ENCODE measurements at places on chromosomes 12 and 14.

DNA sequence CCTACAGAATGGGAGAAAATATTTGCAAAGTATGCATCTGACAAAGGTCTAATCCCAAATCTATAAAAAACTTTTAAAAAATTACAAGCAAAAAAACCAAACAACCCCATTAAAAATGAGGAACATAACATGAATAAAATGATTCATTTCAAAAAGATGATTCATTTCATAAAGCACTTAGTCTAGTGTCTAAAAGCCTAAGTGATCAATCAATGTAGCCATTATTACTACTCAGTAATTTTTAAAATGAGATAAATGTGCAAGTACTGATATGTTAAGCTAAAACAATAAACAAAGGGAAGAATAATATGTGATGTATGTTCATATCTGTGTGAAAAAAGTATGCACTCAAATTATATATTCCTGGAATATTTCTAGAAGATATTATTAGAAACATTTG is 119.1 kb upstream of the GARIN6 start:
- no peak for DNase-seq

- DNase-seq = no peak
These were observed 2.3 kb downstream of the COCH start for GRCh38 chr14:30876692-30877091.

DNA sequence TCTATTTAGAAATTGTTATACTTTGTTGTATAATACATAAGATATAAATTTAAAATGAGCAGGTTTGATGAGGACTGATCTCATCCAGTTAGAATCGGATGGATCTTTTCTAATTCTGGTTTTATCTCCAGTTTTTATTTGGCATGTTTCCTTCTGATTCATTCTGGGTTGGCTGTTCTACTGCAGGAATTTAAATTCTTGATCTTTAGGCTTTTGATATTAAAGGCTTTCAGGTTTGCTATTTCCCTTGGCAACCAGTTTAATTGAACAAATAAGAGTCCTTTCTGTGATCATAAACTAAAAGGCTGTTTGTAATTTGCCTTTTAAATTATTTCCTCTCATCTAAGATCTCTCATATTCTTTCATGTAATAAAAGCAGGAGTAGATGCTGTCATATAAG is 83.4 kb downstream of the PDE6H start:
- no peak for DNase-seq

DNA sequence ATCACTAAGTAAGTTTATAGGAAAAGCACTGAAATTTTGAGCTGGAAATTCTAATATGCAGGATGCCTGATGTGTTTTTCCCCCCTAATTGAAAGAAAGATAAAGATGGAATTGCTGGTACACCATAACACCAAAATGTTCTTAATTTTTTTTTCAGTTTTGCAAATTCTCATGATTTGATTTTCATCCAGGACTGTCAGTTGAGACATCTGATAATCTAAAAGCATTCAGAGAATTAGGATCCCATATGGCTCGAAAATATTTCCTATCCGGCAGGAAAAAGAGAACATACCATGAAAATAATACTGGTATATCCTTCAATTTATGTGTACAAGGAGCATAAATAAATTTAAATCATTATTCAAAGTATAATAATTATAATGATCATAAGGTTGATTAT is 452.1 kb downstream of the APAF1 start:
- no peak for DNase-seq

GRCh38 chr12:69524331-69524630 is 54.1 kb downstream of the FRS2 start:
- no peak for DNase-seq

DNA sequence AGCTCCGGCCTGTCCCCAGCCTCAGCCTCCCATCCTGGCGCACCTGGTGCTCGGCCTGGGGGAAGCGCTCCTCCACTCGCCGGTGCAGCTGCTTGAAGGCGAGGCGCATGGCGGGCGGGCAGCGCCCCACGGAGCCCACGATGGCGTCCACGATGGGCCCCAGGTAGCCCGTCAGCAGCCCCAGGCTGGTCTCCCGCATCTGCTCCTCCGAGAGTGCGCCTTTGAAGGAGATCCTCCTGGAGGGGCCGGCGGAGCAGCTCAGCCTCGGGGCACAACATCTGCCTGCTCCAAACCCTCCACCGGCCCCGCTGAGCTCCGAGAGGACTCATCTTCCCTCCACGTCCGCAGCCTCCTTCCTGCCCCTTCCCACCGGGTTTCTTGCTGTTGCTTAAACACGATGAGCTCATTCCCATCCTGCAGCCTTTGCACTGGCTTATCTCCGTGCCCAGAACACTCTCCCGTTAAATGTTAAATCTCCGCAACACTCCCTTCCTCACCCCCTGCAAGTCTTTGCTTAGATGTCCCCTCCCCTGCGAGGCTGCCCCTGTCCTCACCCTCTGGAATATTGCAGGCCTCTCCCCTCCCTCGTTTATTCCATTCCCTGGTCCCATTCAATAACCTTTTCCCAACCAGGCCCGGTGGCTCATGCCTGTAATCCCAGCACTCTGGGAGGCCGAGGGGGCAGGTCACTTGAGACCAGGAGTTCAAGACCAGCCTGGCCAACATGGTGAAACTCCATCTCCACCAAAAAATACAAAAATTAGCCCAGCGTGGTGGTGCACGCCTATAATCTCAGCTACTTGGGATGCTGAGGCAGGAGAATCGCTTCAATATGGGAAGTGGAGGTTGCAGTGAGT is 23.3 kb downstream of the RASAL1 start:
- no peak for DNase-seq

GRCh38 chr12:10849425-10849878 is at the start of gene PRR4:
TSS of gene PRR4 (minus strand) at chr12:10849475. CDS start at chr12:10849437, 38 bp downstream.
- DNase-seq = no peak

DNA sequence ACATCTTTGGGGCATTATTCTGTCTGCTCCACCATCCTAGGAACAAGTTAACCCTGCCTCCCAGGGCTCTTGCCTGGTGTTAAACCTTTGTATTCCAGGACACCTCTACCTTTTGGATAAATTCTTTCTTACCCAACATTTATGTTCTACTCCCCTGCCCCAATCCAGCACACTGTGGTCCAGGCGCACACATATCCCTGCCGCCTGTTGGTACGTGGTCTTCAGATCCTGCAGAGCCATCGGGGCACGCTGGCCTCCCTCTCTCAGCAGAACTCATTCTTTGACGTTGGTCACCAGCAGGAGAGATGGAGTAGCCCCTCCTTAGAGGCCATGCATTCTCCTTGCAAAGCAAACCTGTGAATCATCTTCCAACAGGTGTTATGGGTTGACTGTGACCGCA is 5.1 kb upstream of the TMEM179 start:
- no peak for DNase-seq

DNA sequence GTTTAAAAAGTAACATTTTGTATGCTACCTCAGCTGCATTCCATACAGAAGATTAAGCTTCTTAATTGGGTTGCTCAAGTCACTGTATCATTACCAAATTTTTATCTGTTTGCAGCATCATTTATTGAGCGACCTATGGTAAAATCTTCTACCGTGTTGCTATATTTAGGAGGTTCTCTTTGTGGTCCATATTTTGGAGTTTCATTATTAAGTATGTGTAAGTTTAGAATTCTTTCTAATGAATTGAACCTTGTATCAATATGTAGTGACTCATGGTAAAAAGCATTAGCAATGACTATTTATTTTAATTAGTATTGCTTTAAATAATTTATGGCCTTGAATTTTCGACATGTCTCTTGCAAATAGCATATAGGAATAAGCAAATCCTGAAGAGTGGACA is 42.2 kb downstream of the CSRP2 start:
- DNase-seq = no peak

GRCh38 chr14:93745603-93746273 is 42.5 kb downstream of the PRIMA1 start:
- no peak for DNase-seq

DNA sequence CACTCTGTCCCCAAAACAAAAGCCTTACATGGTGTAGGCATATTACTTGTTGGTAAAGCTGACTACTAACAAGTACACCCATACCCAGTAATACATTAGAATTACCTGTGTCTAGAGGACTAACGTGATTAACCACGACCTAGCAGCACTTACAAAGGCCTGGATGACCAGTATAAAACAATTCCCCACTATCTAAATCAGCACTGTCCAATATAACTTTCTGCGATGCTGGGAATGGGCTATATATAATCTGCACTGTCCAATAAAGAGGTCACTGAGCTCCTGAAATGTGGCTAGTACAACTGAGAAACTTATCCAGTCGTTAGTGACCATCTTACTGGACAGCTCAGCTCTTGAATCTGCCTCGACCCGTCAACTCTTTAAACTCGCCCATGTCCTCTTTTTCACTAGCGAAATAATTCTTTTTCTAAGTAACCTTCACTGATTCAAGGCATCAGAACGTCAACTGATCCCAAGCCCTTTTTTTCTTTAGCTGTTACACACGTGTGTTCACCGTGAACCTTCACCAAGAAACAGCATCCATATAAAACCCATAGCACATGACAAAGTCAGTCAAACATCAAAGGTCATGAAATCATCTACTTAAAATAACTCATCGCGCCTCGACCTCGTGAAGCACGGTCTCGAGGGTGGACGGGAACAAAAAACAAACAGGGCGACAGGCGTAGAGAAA is 905 bp upstream of the CIPC start:
- no peak for DNase-seq

DNA sequence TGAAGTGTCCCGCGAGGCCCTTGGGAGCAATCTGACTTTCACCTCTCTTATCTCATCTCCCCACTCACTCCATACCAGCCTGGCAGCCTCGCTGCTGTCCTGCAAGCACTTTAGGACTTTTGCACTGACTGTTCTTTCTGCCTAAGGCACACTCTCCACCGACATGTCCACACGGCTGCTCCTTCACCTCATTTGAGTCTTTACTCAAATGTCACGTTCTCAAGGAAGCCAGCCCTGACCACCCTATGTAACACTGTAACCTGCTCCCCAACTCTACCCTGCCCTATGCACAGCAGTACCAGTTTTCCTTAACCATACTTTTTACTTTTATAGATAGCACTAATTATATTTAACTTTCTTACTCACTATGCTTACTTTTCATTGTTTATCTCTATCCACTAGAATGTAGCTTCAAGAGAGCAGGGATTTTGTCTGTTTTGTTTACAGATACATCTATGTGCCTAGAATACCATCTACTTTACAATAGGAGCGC is 32.0 kb downstream of the PRKD1 start:
- DNase-seq = no peak

DNA sequence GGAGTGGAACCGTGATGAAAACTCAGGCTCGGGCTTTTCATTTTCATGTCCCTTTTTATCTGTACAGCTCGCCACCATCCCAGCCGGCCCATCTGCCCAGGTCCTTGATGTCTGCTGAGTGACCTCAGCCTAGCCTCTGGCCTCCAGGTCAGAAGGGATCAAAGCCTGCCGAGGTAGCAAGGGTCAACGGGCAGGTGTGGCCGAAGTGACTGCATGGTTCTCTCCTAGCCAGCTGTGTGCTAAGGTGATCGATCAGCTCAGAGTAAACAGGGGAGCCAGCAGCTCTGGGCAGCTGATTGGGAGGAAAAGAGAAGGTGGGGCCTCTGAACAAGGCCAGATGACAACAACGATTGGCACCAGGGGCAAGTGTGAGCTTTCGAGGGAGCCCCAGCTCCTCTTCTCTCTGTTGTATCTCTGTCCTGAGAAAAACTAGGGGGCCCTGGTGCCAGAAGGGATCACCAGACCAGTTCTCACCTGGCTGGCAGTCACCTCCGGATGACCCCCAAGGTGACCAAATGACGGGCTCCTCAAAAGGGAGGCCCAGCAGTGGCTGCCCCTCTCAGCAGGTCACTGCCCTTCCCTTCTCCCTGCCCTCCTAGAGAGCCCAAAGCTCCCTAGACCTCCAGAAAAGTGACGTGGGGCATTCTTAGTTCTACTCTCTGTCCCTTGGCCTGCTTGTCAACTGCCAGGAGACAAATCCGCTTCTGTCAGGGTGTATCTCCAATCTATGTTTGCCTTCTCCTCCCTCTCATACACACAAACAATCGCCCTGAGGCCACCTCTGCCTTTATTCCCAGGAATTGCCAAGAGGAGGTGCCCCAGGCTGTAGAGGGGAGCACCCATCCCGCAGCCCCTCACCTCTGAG is 3.4 kb downstream of the SLC6A12 start:
- DNase-seq = no peak

- peak; percentile 65 for DNase-seq
These were observed 2.6 kb downstream of the ITPK1 start for GRCh38 chr14:93112891-93113677.

GRCh38 chr14:100297320-100298300 is 8.6 kb downstream of the SLC25A29 start:
- no peak for DNase-seq

GRCh38 chr14:88468406-88468805 is 82.9 kb downstream of the SPATA7 start:
- DNase-seq = no peak

- no peak for DNase-seq
These were observed 14.4 kb downstream of the RASSF9 start for GRCh38 chr12:85821759-85822158.

- peak; percentile 7 for DNase-seq
These were observed 50.9 kb upstream of the VASH1 start for GRCh38 chr14:76710056-76711010.

DNA sequence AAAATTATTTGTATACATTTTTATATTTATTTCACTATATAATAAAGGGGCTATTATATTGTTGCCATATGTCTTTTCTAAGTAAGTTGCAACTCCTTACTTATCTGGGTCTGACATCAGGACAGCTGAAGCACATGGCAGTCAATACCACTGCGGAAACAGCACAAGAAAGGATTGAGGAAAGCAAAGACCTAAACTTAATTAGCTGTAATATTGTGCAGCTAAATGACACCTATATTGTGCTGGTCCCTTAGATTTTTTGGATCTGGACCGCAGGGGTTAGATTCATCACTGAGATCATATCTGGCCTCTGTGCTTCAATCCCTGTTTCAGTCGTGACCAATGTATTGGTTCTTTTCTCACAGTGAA is 359.6 kb upstream of the DIO2 start:
- DNase-seq = no peak

GRCh38 chr12:108328420-108328819 is 10.7 kb downstream of the CMKLR1 start:
- DNase-seq = no peak

DNA sequence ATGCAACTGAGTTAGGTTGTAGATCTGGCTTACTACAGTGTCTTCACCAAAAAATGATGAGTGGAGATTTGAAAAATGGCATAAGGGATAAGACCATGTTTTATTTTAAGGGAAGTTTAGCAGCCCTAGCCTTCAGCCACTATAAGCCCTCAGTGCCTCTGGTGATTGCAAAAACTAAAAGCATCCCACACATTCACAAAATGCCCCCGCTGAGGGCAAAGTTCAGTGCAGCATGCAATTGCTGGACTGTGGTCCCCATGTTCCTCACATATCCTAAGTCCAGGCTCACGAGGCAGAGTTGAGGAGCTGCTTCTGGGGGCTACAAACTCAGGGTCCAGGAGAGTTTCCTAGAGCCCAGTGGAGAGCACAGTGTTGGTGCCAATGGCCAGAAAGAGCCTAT is 29.6 kb upstream of the NCOR2 start:
- no peak for DNase-seq

DNA sequence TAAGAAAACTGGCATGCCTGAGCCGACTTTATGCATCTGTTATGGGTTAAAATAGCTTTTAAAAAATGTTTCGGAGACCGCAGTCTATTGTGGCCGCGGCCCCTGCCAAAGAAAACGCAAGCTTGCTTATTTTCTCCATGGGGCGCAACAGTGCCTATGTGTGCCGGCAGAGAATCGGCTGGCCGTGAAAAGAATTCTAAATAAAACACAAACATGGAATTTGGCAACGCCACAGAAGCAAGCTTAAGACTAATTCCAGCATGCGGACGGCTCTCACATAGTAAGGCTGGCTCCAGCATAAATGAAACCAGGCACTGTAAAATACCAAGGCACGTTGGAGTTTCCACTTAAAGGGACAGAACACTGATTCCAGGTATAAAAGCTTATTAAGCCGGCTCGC is 56.7 kb downstream of the BCL11B start:
- no peak for DNase-seq
